ENCODE measurements at places on chromosomes 16 and 17.

DNA sequence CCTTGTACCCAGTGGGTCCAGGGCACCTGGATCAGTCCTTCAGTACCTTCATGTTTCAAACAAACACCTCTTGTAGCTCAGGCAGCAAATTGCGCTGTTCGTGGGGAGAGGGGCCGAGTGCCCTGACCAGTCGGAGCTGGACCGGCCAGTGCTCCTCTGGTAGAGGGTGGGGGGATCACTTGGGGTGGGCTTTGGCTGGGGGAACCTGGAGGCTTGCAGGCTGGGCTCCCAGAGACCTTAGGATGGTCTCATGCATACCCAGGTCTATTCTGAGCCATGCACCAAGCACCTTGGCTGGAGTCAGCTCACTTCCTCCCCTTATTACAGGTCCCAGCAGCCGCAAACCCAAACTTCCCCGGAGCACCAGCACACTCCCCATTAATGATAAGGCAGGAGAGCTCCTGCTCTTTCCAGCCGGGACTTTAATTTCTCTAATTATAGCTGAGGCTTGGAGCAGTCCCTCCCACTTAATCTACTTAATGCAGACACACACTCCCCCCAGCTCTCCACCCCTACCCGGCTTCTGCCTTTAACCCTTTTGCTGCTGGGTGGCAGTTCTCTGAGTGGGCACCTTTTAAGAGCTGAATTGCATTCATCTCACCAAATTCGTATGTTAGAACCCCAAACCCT, 26.3 kb upstream of the MGAT5B start:
- DNase-seq, result no peak

DNA sequence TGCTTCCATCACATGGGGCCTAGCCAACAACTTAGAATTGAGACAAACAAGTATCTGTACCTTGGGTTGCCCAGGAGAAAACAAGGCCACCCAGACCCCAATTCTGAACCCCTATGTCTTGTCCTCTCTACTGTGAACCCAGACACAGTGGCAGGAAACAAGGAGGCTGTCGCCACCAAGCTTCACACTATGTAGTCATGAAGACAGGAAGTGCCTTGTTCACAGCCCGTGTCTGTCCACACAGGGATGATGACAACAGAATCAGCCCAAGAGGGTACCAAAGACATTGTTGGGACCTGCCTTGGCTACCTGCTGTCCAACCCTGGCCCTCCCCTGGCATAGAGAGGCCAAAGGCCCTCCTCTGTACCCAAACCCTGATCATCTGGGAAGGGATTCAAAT, 84.8 kb downstream of the CDYL2 start:
- DNase-seq, result no peak

DNA sequence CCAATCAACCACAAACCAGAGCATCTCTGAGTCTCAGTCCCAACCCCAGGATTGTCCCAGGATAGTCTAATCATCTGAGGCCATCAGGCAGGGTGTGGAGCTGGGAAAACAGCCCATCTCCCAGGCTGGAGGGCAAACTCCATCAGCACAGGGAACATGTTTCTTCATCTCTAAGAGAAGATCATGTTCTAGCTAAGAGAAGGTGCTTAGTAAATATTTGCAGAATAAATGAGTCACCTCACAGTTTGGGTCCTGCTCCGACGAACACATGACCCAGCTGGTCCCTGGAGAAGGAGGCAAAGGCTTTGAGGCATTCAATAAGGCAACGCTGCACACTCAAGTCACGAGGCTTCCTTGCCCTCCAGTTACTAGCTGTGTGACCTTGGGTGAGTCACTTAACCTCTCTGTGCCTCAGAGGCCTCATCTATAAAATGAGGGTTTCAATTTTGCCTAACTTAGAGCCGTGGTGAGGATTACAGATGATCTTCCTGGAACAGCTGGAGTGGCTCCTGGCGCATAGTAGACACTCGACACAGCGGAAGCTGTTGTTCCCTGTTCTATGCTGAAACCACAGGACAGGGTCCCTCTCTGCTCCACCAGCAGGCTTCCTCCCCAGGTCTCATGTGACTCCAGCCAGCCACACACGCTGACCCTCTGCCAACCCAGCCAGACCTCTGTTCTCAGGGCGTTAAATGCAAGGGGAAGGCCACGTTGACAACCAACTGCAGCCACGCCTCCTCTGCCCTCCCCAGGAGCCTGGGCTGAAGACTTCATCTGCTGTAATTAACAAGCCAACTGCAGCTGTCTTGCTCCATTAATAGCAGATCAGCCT, 10.3 kb upstream of the RPL38 start:
- peak; percentile 84 for DNase-seq

GRCh38 chr16:77470851-77471250, 36.0 kb upstream of the ADAMTS18 start:
- DNase-seq, result no peak

GRCh38 chr16:12547608-12547922, 256.1 kb downstream of the CPPED1 start:
- no peak for DNase-seq

GRCh38 chr16:88074041-88074440, 122.8 kb downstream of the BANP start:
- no peak for DNase-seq

DNA sequence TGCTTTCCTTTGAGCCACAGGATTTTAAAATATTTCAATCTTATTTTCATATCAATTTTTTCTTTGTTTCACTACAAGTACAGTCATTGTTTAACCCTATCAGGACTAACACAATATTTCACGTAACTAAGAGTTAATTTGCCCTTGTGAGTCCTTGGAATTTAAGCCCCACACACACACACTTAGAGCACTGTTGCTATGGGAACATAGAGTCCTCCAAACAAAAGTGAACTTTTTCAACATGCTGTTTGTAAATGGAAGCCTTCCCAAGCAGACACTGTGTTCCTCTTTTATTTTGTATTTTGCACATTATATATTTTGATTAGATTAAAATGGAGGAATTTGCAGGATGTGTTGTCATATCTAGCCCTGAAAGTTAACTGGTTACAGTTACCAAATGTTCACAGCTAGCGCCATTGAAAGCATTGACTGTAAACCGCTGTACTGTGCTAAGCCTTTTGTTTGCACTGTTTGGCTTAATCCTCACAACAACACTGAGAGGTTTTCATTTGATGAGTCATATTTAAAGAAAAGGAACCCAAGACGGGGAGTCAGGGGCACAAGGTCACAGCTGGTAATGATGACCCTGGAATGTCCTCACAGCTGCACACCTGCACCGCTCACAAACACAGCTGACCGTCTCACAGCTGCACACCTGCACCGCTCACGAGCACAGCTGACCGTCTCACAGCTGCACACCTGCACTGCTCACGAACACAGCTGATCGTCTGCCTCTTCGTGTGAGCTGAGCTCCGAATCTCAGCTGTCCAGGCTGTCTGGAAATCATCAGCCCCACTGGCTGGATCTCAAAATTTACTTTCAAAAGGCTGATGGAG, 6.3 kb downstream of the HSBP1 start:
- peak; percentile 97 for DNase-seq

GRCh38 chr16:85935974-85936760, 37.2 kb downstream of the IRF8 start:
- DNase-seq, result no peak

GRCh38 chr17:38940404-38940803, 15.0 kb downstream of the LASP1NB start:
- DNase-seq, result no peak

- DNase-seq, result no peak
Measured at GRCh38 chr16:50835358-50836060, 93.6 kb downstream of the CYLD start.

DNA sequence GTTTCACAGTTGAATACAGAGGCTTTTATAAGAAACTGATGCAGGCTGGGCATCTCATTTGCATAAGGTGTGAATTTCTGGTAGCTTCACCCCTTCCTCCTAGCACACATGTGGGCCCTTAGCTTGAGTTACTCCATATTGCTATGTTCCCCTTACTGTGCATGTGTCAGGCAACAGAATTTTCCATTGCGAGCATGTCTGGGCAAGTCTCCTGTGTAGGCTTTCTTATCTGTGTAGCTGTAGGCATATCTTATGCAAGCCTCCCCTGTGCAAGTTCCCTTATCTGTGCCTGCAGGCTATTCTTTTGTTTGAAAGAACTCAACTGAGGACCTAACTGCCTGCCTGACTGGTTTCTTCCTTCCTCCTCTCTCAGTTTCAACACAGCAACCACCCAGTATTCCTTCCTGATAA, 597.4 kb upstream of the CDH5 start:
- DNase-seq, result no peak

GRCh38 chr17:6554871-6555330, 1.5 kb downstream of the PITPNM3 start:
- DNase-seq, result no peak

DNA sequence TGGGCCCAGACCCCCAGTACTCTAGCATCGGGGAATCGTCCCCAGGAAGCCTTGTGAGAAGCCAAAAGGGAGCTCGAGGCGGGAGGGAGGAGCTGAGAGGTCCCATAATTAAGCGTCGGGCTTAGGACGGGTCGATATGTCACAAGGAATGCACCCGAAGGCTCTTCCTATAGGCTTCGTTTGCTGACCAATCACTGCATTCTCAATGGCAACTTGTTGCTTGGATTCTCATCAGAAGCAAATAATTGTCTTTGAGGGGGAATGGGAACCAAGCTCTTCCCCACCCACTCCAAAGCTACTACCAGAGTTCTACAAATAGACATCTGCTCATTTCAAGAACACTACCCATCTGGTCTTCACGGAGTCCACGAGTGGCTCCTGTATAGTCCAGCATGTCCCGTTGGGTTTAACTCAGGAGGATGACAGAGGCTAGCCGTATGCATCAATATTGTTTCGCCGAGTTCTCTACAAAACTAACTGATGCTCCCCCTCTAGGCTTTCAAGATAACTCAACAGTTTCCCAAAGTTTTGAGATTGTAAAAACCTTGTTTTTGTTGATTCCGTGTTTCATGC, 628 bp upstream of the BLMH start:
- DNase-seq, result no peak

- DNase-seq, result no peak
Measured at GRCh38 chr17:15261802-15262290, 3.3 kb downstream of the PMP22 start.

DNA sequence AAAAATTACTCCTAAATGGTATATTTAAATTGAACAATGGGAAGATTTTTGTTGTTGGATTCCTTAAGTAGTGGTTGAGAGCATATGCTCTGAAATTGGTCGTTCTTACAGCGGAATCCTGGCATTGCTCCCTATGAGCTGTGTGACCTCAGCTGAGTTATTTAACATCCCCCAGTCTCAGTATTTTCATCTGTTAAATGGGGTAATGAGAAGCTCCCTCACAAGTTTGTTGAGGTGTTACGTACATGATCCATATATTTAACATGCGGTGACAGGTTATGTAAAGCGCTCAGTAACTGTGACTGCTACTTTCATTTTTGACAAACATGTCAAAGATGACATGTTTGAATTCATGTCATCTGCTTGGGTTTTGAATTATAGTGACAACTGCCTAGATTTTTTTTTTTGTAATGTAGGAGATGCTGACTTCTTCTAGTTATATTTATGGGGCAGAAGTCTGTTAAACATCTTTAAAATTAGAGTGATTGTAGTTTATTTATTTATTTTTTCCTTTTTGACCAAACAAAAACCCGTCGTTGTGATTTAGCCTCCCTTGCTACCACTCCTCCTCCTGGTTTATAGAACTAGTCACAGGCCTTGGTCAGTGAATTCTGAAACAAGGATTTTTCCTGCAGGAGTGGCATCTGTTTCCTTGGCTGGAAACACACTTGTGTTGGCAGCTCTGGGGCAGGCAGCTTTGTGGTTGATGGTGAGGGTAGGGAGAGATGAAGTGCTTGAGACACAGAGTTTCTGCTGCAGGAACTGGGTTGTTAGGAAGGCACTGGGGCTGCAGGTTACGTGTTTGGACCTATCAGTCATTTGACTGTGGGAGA, 268.8 kb downstream of the SNX29 start:
- peak; percentile 81 for DNase-seq

- DNase-seq, result no peak
Measured at GRCh38 chr17:42562388-42563142, 617 bp downstream of the COASY start.

DNA sequence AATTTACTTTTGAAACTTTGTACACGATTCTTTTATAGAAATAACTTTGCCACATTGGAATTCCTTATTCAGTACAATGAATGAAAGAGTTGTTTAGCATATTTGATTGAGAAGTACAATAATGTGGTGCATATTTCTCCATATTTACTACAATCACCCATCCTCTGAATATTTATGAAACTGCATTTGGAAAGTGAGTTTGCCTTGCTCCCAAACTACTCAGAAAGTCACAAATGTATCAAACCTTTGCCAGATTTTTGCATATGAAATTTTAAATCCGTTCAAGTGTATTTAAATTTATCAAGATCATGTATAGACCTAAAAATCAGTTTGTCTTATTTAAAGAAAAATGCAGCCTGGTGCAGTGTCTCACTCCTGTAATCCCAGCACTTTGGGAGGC, 148.7 kb downstream of the CDH11 start:
- no peak for DNase-seq

- DNase-seq, result no peak
Measured at GRCh38 chr17:1197379-1197778, 17.6 kb upstream of the ABR start.

GRCh38 chr17:66711401-66711800, 123.5 kb upstream of the CACNG5 start:
- DNase-seq, result no peak

- no peak for DNase-seq
Measured at GRCh38 chr16:68411086-68411485, 37.2 kb downstream of the SMPD3 start.

DNA sequence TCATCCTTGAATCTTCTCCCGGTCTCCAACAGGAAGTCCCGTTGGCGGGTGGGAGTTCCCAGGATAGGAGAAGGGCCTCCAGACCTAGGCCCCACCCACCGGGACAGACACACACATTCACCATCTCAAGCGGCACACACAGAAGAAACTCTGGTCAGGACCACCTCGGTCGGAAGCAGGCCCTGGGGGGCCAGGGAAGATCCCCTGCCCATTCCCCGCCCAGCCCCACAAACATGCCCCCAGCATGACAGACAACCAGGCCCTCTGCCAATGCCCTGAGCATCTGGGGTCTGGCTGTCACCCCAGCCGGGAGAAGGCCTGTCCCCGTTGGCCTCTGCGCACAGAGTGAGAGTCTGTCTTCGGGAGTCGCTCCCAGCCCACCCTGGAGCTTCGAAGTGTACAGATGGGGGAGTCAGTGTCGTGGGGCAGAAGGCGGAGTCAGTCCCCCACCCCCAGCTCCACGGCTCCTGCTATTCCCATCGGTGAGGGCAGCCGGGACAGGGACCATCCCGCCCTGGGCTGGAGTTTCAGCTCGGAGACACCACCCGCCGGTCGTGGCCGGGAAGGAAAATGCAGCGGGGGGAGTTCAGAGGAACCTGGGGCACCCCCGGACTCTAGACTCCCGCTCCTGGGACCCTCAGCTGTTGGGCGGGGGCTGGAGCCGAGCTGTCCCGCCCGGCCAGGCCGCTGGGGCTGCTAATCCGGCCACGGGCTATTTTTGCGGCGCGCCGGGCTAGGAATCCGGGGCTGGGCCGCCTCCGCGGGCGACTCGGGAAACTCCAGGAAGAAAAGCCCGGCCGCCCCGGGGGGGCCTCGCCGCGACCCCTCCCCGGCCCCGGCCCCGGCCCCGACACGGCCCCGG, 660 bp downstream of the RHBDF1 start:
- no peak for DNase-seq

- DNase-seq, result no peak
Measured at GRCh38 chr17:73749337-73749823, 105.1 kb upstream of the SDK2 start.

All from SHP77 (cell line).